ENCODE measurements at places on chromosomes 3 and 15.

GRCh38 chr15:69555080-69555479, 102.5 kb downstream of the RPLP1 start:
- DNase-seq: peak; percentile 17

DNA sequence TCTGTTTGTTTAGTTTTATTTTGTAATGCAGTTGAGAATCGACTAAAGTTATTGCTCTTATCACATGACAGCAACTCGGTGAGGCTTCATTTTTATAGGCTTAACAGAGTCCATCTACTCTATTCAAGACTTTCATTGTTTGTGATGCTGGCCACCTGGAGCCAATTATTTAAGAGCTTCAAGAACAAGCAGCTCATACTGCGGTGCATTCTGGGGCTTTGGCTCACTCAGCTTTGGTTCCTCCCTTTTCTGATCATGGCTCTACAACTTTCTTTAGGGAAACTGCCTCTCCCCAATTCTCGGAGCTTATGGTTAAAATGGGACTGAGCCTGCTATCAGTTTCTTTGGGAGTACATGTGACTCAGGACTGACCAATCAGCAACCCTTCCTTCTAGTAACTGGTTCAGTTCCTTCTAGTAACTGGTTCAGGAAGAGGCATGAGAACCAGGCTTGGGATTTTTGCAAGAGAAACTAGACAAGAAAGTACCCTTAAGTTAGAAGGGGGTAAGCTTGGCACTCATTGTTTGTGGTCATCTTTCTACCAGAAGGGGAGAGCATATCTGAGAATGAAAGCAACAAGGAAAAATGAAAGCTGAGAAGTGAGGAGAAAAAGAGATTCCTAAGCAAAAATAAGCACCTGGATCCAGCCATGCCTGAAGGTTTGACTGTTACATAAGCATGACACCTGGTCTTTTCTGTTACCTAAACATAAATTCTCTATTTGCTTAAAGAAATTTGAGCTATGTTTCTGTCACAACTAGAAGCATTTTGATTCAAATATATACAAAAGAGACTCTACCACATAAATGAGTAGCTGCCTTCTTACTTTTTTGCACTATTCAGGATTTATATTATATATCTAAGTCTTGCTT, 24.1 kb upstream of the ARHGEF3 start:
- DNase-seq: no peak

- DNase-seq: no peak
Observed at GRCh38 chr3:111811811-111812210, 47.3 kb upstream of the PHLDB2 start.

DNA sequence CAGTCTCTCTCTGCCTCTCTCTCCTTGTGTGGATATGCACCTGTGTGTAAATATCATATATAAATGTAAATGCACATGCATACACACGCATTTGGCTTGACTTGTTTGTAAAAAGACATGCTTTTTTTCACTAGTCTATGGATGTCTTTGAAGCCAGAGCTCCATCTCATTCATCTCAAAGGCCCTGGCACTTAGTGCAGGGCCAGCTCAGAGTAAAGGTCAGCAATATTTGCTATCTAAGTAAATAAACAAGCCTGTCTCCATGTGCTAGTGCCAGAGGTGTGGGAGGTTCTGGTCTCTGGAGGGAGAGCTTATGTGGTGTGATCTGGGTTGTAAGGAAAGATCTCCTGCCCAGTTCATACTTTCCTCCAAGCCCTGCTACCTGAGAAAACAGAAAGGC, 5.6 kb downstream of the CLSTN2 start:
- DNase-seq: no peak

- DNase-seq: no peak
Observed at GRCh38 chr15:32792436-32792835, 74.6 kb downstream of the GREM1 start.

- peak; percentile 72 for DNase-seq
Observed at GRCh38 chr15:90184119-90184785, 16.9 kb upstream of the SEMA4B start.

GRCh38 chr15:73681063-73681462, 3.1 kb upstream of the CD276 start:
- no peak for DNase-seq

DNA sequence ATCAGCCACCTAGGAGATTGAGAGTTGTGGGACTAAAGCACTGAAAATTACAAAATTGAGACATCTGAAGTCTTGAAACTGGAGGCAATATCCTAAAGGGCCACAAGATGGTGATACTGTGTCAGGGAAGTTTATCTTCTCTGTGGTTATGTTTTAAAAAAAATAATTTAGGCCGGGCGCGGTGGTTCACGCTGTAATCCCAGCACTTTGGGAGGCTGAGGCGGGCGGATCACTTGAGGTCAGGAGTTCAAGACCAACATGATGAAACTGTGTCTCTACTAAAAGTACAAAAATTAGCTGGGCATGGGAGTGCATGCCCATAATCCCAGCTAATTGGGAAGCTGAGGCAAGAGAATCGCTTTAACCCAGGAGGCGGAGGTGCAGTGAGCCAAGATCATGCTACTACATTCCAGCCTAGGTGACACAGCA, 17.9 kb upstream of the NIT2 start:
- peak; percentile 26 for DNase-seq

GRCh38 chr3:155870945-155871745, 695 bp downstream of the GMPS start:
- no peak for DNase-seq

- no peak for DNase-seq
Observed at GRCh38 chr3:24494618-24495325, at the start of gene THRB. Gene THRB (minus strand): TSS chr3:24494850.

DNA sequence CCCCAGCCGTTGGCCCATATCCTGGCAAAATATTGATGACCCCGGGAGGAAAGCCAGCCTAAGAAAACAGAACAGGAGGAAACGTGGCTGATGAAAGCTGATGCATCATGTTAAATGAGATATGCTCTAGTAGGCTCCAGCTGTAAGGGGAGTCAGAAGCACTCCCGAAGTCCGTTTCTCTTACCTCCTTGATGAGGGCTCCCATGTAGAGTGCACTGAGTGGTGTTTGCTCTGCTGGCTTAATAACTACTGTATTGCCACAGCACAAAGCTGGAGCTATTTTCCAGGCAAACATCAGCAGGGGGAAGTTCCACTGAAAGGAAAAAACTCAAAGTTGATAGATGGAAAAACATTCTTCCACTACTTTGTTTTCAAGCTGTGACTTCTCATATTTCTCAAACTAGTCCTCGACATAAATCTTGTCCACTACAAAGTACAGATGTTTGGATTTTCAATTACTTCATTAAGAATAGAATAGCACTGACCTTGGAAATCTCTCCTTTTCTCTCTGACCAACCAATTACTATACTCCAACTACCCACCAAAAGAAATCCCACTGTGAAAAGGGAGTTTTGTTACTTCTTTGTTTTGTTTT, 72.7 kb downstream of the ALDH1A2 start:
- no peak for DNase-seq

GRCh38 chr3:58536501-58537411, at the start of gene ACOX2:
Gene ACOX2 (minus strand): TSS chr3:58537190. CDS start chr3:58535106, 2,084 bp downstream.
- DNase-seq: no peak

GRCh38 chr15:98801234-98801561, 152.9 kb downstream of the IGF1R start:
- DNase-seq: peak; percentile 39

DNA sequence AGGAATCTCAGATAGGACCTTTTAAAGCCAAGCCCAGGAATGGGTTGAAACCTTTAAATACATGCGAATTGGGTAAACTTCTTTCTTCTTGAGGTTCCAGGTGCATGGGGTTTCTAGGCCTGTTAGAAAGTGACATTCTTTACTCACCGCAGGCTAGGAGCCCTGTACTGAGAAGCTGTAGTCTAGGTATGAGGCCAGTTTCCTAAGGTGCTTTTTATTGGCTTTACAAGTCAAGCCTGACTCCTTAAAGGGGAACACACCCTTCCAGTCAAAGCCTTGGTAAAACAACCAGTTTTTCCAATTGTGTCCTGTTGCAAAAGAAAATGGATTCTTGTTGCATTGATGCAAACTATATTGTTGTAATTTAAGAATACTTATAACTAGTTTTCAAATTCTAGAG, 76.1 kb upstream of the ATP11B start:
- DNase-seq: no peak

GRCh38 chr3:148723631-148724030, 25.9 kb downstream of the AGTR1 start:
- DNase-seq: no peak

DNA sequence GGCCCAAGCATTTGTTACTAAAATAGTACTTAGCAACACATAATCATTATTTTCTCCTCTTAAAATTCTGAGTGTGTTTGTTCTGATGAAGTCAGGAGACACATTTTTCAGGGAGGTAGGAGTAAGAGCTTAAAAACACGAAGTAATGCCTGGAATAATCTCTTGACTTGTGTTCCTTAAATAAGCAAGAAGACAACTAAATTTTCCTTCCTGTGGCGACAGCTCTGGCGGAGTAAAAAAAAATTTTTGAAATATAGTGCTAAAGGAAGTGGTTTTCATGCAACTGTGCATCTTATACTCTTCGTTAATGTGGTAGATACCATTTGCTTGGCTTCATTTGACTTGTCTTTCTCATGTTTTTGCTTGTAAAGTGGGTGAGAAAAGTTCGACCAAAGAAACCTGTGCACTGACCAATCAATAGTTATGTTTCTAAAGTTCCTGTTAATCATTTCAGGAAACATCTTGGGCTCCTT, 11.1 kb upstream of the MBNL1 start:
- DNase-seq: no peak

- no peak for DNase-seq
Observed at GRCh38 chr15:93801206-93801605, 430.2 kb upstream of the MCTP2 start.

DNA sequence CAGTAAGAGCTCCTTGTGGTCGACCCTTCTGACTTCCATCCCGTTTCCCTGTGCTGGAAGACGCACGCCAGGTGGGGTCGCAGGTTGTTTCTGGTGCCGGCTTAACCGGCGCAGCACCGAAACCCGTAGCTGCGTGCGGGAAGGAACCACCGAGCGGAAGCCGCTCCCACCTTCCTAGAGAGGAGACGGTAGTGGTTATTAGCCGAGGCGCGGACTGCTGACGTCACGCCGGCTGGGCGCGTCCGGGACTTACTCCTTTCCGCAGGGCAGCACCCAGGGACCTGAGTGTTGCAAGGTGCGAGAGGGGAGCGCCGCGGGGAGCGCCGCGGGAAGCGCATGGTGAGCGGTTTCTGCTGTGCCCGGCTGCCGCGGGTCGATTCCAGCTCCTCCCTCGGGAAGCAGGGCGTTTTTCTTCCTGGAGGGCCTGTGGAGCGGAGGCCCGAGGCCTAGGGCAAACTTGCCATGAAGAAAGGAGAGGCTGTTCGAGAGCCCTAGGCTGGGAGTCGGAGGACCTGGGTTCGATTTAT, at the start of gene ZNF501:
Gene ZNF501, plus strand, starts transcription at position 252 of the 527 bp plus-strand sequence. CDS start 4,787 bp downstream, outside the sequence.
- DNase-seq: peak; percentile 14

GRCh38 chr3:101902041-101902440, 52.7 kb downstream of the NFKBIZ start:
- no peak for DNase-seq

DNA sequence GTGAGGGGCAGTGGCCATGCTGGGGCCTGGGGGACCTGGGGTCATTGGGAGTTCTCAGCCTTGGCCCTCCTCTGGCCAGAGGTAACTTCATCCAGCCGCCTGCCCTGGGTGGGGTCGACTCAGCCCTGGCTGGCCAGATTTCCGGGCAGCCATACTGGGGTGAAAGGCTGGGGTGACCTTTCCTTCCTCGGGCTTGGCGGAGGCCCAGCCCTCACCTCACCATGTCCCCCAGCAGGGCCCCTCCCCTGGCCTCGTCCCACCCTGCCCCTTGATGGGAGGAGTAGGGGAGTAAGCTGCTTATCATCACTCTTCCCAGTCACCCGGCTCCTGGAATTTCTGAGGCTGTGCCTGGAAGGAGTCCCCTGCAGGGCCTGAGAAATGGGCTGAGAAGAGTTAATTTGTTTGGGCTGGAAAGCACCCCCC, 5.4 kb downstream of the SEMA3F start:
- DNase-seq: no peak

DNA sequence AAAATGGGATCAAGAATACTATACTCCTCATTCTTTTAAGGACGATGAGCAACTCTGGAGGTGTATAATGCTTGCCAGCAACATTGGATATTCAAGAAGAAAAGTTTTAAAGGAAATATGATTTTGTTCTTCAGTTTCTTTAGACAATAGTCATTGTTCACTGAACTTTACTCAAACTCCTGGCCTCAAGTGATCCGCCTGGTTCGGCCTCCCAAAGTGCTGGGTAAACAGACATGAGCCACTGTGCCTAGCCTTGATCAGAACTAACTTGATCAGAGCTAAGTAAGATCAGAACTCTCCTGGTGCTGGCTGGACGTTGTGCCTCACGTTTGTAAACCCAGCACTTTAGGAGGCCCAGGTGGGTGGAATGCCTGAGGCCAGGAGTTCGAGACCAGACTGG, 12.6 kb downstream of the EFCAB12 start:
- DNase-seq: no peak

DNA sequence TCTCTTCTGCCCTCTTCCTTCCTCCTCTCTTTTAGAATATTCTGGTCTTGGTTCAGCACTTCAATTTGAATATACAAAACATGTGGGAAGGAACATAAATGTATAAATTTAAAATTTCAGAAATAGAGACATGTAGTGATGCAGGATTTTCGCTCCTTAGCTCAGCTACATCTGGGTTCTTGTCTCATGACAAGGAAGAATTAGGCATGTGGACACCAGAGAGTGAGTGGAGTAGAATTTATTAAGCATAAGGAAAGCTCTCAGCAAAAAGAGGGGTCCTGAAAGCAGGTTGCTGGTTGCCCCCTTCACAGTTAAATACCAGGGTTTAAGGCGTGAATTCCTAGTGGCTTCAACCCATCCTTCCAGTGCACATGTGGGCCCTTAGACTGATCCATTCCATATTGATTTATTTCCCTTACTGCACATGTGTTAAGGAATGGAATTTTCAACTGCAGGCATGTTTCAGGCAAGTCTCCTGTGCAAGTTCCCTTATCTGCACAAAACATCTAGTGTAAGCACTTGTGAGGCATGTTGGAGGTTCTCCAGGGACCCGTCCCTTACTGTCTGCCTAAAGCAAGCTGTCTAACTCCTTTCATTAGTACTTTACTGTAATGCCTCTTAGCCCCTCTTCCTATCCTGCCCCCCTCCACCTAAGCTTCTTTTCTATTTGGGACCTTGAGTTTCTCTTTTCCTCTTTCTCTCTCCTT, 133.2 kb upstream of the STRIT1 start:
- no peak for DNase-seq

GRCh38 chr3:61094608-61095007, 156.6 kb downstream of the FHIT start:
- DNase-seq: no peak

- DNase-seq: no peak
Observed at GRCh38 chr3:111241960-111242359, 170.3 kb downstream of the NECTIN3 start.

Data from SHP77 treated with DMSO at 0.1 percent for 48 hours (cell line).